ENCODE measurements at places on chromosomes 6 and 20.

GRCh38 chr20:3560578-3560977 is 89.8 kb downstream of the ATRN start:
- no peak for DNase-seq

- DNase-seq = no peak
These were observed 159.7 kb upstream of the RPS6KA2 start for GRCh38 chr6:166786704-166787293.

GRCh38 chr6:1031720-1032119 is 280.2 kb upstream of the FOXQ1 start:
- DNase-seq = no peak

GRCh38 chr20:10249048-10249770 is 30.6 kb downstream of the SNAP25 start:
- no peak for DNase-seq

DNA sequence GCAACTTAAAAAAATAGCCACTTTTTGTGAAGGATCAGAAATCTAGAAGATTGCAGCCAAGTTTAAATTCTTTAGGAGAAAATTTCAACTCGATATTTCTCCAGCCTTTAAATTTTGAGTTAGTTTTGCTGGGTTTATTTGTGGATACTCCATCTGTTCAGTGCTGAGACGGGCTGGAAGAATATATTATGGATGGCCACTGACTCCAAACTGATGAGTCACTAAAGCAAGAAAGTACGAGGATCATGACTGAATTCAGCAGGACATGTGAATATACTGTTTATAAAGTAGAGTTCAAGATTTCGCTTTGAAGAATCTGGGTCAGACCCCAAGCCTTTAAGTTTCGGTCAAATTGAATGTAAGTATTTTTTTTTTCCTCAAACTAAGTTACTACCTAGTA is 199.5 kb downstream of the ADGRB3 start:
- no peak for DNase-seq

GRCh38 chr20:346640-347316 is at the start of gene NRSN2:
NRSN2 (plus strand) TSS chr20:347111; CDS start chr20:349644, 2,533 bp downstream.
- DNase-seq = no peak

GRCh38 chr6:77095936-77096627 is 367.2 kb downstream of the HTR1B start:
- no peak for DNase-seq

DNA sequence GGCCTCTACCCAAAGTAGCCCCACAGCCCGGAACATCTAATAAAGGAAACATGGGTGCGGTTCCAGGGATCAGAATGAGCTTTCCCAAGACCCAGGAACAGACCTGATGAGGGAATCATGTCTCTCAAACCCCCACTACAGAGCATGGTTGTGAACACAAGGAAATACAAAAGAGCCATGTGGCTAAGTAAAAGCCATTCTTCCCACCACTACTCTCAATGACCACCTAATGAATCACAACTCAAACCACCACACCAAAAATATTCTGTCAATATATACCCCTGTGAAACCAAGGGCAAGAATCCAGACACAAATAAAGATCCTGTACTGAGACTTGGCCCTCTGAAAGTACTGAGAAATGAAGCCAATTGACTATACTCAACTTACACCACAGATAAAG is 20.9 kb upstream of the COL21A1 start:
- no peak for DNase-seq

DNA sequence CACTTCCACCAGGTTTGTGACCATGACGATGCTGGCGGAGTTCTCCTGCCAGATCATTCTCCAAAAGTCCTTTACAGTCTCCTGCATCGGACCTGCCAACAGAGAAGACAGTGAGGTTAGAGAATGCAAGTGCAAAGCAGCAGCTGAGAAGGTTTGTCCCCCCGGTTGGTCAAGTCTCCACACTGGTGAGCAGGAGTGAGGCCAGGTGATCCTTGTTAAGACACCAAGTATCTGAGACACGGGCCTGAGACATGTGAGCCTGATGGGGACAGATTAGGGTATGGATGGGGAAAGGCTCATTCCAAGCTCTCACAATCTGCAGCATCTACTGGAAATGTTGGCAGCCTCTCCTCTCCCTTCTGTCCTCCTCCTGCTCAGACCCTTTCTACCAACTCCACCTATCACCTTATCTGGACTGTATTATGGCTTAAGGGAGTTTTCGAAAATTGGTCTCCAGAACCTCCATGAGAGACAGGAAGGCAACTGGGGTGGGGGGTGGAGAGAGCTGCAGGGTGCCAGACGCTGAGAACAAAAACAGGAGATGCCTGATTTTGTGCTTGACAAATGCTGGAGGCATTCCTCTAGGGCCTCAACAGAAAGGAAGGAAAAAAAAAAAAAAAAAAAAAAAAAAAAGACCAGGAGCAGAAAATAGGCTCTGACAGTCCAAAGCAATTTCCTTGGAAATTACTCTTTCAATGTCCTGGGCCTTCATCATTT is 500.4 kb upstream of the CHD6 start:
- no peak for DNase-seq

- DNase-seq = no peak
These were observed 61.4 kb upstream of the KIF25 start for GRCh38 chr6:167936051-167936450.

DNA sequence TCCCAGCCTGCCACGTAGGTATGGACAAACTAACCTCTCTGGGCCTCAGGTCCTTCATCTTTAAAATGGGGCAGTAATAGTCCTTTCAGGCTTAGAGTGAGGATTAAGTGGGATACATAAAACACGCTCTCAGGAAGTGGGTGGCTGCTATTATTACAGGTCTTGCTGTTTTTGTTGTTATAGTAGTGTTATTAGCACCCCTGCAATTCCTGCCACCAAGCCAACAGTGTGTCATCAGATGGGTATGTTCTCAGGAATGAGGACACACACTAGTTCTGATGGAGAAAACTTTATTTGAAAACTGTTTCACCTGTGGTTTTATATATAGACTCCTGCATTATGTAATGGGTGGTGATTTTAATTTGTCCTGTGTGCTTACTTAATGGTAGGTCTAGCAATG is 131.7 kb downstream of the LRRC1 start:
- DNase-seq = no peak

GRCh38 chr6:82875573-82876185 is 190.0 kb downstream of the UBE3D start:
- DNase-seq = no peak

DNA sequence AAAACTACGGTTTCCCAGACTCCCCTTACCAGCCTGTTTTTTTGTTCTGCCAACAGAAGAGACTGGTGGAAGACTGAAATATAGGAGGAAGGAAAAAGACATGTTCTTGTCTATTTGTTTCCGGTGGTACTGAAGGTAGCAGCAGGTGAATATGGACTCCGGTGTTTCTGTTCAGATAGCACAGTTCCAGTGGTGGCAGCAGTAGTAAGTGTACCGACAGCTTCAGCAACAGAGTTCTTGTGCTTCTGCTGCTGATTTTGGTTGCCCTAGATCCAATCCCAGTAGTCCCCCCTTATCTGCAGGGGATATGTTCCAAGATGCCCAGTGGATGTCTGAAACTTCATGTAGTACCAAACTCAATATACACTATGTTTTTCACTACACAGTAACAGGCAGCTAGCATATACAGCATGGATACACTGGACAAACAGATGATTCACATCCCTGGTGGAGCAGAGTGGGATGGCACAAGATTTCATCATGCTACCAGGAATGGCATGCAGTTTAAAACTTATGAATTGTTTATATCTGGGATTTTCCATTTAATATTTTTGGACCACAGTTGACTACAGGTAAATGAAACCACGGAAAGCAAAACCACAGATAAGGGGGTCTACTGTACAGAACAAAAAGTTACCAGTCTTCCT is 301.8 kb downstream of the BTBD9 start:
- DNase-seq = no peak

DNA sequence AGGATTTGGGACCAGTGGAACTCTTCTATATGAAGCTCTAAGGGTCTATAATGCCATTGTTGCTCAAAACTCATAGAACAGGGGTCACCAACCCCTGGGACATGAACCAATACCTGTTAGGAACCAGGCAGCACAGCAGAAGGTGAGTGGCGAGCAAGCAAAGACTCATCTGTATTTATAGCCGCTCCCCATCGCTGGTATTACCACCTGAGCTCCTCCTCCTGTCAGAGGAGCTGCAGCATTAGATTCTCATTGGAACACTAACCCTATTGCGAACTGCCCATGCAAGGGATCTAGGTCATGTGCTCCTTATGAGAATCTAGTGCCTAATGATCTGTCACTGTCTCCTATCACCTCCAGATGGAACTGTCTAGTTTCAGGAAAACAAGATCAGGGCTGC is 237.5 kb downstream of the C6orf118 start:
- DNase-seq = no peak

DNA sequence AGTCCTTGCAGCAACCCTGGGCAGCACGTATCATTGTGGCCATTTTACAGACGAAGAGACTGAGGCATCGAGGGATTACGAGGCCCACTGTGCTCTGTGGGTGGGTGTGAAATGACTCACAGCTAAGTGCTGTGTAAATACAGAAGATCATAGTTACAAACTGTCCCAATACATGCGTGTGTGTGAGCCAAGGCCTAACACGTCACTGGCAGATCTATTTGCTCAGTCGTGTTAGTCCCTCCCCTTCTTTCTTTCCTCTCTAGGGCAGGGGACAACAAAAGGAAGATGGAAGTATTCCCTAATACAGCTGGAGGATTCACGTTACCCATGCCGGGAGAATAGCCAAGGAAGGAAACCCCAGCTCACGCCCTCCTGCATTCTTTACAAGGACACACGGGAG is 175.9 kb downstream of the CDC5L start:
- DNase-seq = no peak

- DNase-seq = no peak
These were observed 7.8 kb downstream of the KCNG1 start for GRCh38 chr20:51014797-51015722.

GRCh38 chr6:101760843-101761621 is 367.5 kb downstream of the GRIK2 start:
- no peak for DNase-seq

DNA sequence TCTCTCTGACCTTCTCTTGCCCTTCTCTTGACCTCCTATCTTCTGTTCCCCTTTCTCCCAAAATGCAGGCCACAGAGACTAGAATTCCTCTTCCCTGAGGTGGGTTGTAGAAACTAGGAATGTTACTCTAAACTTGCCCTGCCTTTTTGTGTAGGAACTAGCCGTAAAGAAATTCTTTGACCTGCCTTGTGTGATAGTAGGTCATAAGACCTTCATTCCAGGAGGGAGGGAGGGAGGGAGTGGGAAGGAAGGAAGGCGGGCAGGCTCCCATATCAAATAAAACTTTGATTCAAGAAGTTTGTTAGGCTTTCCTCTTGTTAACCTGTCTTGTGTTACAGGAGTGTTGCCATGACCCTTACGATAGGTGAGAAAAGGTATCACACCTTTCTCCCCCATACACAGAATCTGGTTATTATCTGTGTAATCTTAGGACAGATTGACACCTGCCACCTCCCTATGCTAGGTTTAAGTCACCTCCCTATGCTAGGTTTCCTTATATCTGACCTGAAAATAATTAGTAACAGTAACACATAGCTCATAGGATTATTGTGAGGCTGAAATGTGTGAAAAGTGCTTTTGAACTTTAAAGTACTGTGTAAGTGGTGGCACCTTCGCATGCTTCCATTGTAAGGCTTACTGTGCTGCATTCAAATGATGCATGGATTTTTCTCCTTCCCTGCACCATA is 32.6 kb upstream of the FUCA2 start:
- no peak for DNase-seq

GRCh38 chr6:150638765-150639164 is 39.1 kb downstream of the PLEKHG1 start:
- DNase-seq = no peak

DNA sequence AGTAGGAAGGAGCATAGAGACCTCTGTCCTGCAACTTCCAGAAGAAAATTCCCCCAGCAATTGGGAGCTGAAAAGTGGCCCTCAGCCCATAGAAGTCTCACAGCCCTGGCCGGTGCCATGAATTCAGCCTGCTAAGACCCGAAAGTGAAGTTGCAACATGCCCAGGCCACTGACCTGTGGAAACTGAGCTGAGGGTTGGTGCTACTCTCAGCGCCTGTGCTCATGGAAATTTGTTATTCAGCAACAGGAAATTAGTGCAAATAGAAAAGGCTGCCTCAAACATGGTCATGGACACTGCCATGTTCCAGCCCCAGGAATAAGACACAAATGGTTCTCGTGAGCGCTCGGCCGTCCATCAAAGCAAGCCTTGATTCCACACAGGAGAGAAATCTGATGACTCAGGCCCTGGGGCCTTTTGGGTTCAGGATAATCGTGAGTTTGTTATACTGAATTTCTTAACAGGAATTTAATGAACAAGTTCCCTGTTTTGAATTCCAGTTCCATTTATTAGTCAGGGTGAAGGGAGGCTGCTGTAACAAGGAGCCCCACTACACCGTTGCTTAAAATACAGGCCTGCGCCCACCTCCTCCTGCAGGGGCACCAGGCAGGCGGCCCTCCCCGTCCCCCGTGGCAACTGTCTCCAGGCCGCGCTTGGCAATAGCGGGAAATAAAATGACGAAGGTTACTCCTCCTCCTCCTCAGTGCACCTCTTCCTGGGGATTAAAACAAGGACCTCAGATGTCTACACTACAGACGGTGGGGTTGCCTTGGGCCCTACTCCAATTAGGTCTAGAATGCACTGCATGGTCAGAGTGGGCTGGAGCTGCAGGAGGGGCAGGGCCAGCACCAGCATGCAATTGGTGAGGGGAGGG is 152.9 kb downstream of the ERMARD start:
- DNase-seq = no peak

DNA sequence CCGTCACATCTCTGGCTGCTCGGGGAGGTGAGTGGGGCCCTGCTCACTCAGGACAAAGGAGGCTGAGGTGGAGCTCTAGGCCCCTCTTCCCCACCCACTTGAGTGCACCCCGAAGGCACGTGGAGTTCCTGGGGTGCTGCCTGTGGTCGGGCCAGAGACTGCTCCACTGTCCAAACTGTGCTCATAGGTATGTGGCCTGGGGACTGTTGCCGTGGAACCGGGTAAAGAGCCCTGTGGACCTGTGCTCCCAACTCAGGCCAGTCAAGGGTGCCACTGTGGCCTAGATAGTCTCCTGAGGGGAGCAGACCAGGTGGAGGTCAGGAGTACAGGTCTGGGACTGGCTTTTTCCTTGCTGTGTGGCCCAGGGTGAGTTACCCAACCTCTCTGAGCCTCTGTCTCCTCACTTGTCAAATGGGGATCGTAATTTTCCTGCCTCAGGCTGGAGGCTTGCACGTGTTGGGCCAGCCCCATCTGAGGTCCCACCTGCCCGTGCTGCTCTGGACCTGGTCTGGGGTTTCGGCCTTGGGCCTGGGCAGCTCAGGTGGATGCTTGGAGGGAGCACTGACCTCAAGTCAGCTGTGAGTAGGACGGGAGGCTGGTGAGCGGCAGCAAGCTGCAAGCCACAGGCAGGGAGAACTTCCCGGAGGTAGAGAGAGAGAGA is 12.4 kb upstream of the NPBWR2 start:
- no peak for DNase-seq

- DNase-seq = no peak
These were observed 31.6 kb upstream of the SLC32A1 start for GRCh38 chr20:38692436-38693411.

DNA sequence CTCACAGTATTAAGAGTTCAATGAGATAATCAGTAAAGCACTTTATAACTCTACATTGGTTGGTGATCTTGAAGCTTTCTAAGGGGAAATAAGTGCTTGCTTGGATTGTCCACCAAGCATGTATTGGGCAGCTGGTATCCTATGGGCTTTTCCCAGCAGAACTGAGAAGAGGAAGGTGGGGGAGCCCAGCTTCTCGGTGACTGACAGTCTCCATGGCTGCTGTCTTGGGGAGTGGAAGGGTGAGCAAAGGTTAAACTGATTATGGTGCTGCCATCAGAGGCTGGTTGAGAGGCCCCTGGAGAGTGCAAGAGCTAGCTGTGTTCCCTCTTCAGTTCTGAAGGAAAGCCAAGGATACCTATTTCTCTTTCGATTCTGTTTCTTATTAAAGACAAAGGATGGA is 35.5 kb upstream of the ADTRP start:
- DNase-seq = no peak

All from NCI-H1436 treated with DMSO at 0.1 percent for 48 hours (cell line).